Activated CD8-positive, alpha-beta memory T cell treated with anti-CD3 and anti-CD28 coated beads for 1 hour (primary cell): ENCODE measurements at places on chromosomes 3 and 15.

- DNase-seq = no peak
Observed at GRCh38 chr15:69725957-69726356, 273.3 kb downstream of the RPLP1 start.

DNA sequence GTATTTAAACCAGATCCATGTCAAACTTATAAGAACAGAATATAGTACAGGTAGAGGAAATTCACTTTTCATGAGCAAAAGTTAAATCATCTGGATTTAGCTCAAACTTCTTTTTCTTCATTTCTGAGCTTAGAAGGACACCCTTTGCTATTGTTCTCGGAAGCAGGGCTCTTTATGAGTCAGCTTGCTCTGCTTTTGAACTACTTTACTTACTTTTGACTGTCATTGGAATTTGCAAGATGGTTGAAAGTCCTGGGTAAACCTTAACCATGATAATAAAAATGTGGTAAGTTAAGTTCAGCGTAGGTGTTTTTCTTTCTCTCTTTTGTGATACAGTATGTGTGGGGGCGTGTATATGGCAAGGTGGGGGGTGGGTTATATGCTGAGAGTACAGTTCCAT, 312.7 kb upstream of the DPH6 start:
- DNase-seq = no peak

- no peak for DNase-seq
Observed at GRCh38 chr3:113259196-113259595, 47.8 kb downstream of the BOC start.

DNA sequence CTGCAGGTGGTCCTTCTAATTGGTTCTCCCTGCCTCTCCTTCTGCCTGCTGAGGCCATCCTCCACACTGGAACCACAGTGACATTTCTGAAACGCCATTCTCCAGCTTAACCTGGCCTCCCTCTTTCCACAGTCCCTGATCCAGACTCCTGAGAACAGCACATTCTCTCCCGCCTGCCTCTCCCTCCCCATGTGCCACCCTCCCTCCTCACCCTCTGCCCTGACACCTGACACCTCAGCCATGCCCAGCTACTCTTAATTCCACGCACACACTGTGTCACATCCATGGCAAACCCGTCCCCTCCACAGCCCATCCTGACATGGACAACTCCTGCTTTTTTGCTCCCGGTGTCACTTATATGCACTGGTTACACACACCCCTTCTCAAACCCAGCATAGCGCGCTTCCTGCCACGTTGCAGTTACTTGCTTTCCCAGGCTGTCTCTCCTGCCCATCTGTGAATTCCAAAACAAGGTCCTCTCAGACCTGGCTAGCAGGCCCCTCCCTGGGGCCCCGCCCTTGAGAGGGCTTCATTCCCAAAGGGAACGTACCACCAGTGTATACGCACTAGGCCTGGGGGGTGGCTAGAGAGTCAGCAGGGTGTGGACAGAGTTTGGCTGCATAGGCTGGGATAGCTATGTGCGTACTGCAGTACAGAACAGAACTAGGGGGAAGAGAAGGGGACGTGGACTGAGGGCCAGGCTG, 92.7 kb upstream of the BLM start:
- DNase-seq = no peak

GRCh38 chr3:71135373-71136088, 448.0 kb downstream of the FOXP1 start:
- no peak for DNase-seq

DNA sequence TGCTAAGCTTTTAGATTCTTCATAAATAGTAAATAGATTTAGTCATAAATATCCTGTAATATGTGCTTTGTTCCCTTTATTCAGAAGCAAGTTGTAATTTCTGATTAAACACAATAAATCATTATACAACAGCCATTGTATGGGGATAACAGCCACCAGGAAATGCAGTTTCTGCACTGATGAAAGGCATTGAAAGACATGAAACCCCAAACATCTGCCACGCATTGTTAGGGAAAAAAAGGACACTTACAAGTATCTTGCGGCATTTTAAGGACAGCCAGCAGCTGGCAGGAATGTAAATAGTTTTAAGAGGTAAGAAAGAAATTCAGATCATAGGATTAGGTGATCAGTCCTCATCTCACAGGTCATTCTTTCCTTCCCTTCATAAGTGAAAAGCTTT, 801.1 kb upstream of the LMCD1 start:
- no peak for DNase-seq

DNA sequence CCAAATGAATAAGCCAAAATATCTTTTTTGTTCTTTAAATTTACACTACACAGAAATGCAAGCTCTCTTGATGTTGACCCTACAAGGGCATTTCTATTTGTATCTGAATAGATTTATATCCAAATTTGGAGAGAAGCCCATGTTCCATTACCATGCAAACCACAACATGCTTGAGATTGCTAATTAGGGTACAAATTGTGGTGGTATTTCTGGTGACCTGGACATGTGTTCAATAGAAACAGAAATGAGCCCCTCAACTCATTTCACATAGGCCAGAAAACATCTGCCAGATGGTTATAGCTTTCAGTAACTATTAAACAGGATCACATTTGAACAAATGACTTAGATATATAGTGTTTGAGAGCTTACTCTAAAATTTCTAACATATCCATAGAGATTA, 23.5 kb upstream of the PLSCR5 start:
- no peak for DNase-seq

DNA sequence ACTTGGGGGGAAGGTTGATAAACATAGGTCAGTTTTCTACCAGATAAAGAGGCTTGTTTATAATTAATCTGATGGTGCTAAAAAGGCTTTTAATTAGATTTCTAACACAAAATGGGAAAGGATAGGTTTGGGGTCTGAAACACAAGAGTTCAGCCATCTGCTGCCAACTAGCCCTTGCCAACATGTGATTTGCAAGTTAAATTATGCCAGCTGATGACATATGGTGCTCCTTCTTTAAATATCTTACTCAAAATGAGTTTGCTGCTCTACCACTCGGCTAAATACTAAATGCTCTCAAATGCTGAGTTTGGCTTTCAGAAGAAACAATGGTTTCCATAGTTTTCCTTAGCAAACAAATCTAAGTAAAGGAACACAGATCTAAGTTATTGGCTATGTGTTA, 557.8 kb upstream of the CCDC54 start:
- DNase-seq = no peak

DNA sequence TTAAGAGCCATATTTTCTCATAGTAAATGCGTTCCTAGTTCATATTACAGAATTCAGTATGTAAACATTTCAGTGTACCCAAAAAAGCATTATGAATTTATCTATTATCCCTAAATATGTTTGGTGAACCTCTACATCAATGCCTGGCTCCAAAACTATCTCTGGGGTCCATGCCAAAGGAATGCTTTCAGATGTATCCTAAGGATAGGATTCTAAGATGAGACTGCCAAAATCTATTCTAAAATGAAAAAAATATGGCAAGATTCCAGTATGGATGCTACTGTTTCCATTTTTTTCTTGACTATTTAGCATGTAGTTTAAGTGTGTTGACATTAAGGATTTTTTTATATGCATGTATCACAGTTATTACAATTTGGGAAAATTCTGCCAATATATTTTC, 18.8 kb downstream of the EIF5A2 start:
- DNase-seq = no peak

DNA sequence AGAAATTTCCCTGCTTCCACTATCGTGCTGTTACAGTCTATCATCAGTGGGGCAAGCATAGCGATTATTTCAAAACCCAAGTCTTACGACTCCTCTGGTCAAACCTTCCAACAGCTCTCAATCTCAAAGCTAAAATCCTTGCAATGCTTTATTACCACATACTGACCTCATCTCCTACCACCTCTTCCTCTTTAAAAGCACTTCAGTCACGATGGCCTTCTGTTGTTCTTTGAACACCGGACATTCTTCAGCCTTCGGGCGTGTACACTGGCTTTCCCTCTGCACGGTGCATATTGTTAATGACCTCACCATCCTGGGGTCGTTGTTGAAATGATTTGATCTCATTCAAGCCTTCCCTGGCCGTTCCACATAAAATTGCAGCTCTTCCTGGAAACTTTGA, 31.1 kb downstream of the MAGEL2 start:
- no peak for DNase-seq

- DNase-seq = no peak
Observed at GRCh38 chr15:67998599-67999133, 55.4 kb upstream of the PIAS1 start.

GRCh38 chr3:126490619-126491018, 14.9 kb upstream of the ZXDC start:
- no peak for DNase-seq

DNA sequence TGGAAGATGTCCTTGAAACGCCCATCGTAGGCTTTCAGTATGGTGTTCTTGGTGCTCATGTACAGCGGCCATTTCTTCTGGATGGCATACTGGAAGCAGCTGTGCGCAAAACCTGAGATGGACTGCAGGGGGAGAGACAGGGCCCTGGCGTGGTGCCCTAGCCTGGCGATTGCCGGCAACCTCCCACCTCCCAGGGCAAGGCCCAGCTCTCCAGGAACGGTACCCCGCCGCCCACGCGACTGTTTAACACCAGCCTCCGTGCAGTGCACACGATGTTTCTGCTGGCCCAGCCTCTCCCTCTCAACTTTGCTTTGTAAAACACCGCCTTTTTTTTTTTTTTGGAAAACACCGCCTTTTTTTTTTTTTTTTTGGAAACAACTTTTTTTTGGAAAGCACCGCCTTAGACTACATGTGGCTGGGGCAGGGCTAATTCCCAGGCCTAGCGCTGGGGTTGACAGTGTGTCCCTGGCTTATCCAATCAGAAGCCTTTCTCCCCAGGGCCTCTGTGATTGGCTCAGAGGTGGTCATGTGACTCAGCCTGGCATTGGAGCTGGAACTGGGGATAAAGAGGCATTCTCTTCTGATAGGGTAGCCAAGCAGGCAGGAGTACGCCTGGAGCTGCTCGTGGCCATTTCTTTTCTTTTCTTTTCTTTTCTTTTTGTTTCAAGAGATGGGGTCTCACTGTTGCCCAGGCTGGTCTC, 14.7 kb downstream of the IDH2 start:
- no peak for DNase-seq

DNA sequence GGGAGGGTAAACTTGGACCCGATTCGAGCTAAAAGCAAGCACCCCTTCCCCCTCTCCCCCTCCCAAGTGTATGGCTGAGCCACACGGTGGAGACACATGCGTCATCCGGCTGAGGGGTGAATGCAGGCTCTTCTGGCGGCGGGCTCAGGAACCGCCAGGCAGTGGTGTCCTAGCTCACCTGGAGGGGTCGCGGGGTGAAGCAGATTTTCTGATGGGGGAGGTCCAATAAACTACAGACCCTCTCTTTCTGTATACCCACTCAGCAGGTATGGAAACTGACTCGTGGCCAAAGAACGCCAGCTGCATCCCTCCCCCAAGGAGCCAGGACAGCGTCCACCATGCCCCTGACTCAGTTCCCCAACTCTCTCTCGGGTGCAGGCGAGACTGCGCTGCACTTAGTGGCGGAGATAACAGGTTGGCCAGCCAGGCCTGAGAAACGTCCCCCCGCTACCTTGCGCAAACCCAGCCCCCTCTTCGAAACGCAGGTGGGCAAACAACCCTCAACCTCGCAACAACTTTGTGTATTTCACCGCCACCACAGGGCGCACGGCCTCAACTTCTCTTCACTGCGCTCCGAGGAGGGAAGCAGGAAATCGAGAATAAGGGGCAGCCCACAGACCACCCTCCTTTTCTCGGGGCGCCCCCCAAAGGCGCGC, 1.3 kb downstream of the MAGI1 start:
- no peak for DNase-seq

DNA sequence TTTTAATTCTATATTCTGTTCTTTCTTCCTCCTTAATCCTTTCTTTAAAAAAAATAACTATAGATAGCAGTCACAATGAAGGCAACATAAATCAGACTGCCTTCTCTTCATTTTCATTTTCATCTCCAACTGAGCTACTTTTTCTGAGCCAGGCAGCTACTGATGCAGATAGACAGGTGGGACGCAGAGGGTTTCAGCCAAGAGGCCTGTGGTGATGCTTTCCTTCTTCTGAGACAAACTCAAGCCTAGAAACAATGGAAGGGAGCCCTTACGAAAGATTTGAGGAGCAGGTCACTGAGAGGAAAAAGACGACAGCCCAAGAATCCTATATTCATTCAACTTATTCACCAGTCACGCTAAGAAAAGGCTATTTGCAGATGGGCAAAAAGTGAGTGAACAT, 220.0 kb upstream of the MLF1 start:
- no peak for DNase-seq

- no peak for DNase-seq
Observed at GRCh38 chr15:96801576-96802150, 471.2 kb downstream of the NR2F2 start.

- DNase-seq = no peak
Observed at GRCh38 chr15:70892912-70893560, 410 bp downstream of the LRRC49 start.
